ENCODE measurements at places on chromosomes 11 and 22.
A peak's percentile ranks its signal among the peaks of the same experiment; 100 is the strongest.

- no peak for DNase-seq
Measured at GRCh38 chr11:27509908-27510307, 3.3 kb upstream of the LIN7C start.

- no peak for DNase-seq
Measured at GRCh38 chr22:24355574-24355973, 71.8 kb upstream of the ADORA2A start.

DNA sequence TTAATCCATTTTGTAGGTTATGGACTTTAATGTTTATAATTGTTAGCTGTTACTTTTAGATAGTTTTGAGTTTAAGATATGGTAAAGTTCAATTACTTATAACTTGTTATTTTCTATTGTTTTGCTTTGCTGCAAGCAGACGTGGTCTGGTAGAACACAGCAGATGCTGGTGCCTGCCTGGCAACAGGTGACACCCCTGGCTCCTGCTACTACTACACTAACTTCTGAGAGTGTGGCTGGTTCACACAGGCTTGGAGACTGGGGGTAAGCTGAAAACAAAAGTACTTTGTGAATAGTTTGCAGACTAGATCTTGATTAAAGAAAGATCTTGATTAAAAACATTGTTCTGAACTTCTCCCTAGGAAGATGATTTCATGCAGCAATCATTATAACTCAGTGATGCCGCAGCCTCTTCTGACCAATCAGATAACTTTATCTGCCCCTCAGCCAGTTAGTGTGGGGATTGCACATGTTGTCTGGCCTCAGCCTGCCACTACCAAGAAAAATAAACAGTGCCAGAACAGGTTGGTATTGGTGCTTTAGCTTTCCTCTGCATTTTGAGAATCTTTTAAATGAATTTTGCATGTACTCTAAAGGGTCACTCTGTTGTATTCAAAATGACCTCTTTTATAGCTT, 90.4 kb downstream of the HIPK3 start:
- DNase-seq, result no peak

DNA sequence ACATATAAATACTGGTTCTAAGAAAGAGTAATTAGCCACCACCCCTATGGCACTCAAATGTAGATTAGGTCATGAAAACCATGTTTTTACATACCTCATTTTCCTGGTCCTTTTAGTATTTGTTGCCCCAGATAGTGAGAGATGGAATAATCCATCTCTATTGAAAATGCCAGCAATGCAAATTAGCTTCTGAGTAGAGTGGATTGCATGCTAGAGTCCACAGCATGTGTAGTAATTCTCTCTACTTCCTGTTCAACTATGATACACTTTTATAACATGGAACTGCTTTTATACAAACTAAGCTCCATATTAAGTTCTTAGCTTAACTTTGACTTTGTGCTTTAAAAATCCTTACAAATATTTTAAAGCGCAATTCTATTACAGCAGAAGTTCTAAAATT, 73.2 kb downstream of the TRPC6 start:
- DNase-seq, result no peak

DNA sequence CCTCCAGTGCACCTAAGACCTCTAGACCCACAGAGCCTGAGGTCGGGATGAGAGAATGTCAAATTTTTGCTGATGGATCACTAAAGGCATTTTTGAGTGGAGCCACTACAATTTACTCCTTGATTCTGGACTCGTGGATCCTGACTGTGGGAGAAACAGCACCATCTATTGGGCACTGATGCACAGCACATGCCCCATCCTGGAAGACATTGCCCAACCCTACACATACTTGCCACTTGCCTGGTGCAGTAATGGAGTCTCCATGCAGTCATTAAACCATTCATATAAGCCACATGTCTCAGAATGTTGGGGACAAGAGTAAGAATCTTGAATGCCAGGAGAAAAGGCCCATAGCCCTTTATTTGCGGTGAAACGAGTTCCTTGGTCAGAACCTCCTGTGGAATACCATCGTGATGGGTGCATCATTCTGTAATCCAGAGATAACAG, 103.9 kb downstream of the GGTLC2 start:
- DNase-seq, result peak; percentile 32

- no peak for DNase-seq
Measured at GRCh38 chr11:111352935-111353710, 26.0 kb downstream of the POU2AF1 start.

- no peak for DNase-seq
Measured at GRCh38 chr11:66278363-66279091, 552 bp downstream of the CNIH2 start.

- DNase-seq, result no peak
Measured at GRCh38 chr11:18723991-18724390, 2.0 kb downstream of the IGSF22 start.

DNA sequence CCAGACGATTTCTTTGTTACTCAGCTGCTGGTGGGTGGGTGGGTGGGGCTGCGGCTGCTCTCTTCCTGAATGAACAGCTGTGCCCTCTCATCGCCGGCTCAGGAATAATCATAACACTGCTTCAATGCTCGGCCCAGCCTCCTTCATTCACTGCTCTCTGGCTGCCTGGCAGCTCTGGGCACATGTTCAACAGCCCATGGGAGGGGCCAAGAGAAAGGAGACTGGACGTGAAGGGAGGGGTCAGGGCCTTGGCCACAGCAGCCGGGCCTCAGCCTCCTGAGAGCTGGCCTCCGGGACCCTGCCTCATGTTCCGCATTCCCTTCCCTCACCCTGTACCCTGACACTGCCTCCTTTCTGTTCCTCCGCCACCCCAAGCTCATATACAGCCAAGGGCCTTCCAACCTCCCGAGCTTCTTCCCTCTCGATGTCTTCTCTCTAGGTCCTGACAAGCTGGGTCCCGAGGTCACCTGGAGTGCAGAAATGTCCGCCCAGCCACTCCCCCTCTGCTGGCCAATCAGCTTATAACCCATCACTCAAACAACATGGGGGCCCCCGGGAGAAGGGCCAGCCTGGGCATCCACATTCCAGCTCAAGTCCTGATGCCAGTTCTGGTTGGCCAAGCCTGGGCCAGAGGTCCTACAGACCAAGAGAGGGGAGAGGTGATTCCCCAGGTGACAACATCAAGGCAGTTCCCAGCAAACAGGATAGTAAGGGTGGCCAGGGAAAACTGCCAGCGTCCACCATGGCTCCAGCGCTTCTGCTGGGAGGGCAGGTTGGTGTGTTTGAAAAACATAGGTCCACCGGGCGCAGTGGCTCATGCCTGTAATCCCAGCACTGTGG, 3.2 kb upstream of the CSDC2 start:
- no peak for DNase-seq

GRCh38 chr22:42626431-42626830, 11.7 kb upstream of the POLDIP3 start:
- no peak for DNase-seq

DNA sequence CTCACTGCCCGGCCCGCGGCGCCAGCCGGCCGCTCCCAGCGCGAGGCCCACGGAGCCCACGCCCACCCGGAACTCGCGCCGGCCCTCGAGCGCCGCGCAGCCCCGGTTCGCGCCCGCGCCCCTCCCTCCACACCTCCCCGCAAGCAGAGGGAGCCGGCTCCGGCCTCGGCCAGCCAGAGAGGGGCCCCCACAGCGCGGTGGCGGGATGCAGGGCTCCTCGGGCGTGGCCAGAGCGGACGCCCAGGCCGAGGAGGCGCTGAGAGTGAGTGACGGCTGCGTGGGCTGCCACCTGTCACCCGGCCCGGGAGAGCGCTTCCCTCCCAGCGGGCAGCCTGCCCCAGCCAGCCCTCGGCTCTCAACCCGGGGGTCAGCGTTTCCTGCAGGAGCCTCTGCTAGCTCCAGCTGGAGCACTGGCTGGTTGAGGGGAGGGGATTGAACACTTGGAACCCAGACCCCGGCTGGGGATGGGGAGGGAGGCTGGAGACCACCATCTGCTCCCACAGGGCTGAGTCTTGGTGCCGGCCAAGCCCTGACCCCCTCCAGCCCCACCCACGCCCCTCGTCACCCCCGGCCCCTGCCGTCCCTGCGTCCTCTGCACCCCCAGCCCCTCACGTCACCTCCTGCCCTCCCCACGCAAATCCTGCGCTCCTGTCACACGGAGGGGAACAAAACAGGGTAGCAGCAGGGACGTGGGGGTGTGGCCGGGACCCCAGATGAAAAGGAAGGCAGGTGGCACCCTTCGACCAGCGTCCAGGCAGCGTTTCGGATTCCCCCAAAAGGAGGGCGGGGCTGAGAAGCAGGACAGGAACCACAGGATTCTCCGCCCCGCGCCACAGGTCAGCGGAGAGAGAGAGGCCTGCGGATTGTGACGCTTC, 157.0 kb downstream of the BRD1 start:
- DNase-seq, result peak; percentile 23

- no peak for DNase-seq
Measured at GRCh38 chr11:62018981-62019664, 51.7 kb upstream of the FTH1 start.

GRCh38 chr11:120798854-120799253, 225.0 kb upstream of the TBCEL start:
- DNase-seq, result no peak

DNA sequence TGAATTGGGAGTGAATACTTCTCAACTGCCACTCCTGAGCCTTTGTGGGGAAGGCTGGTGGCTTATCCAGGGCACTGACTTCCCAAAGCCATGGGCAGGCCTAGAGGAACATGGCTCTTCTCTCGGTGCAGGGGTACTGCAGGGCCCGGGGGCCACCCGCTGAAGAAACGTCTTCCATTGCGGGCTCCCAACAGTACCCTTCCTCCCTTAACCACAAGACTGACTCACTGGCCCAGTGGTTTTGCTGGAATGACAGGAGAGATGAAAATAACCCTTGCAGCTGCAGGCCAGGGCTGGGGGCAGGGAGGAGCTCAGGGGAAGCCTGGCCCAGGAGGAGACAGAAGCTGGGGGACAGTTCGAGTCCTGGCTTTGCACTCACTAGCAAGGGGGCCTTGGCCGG, 13.5 kb downstream of the TXN2 start:
- no peak for DNase-seq

DNA sequence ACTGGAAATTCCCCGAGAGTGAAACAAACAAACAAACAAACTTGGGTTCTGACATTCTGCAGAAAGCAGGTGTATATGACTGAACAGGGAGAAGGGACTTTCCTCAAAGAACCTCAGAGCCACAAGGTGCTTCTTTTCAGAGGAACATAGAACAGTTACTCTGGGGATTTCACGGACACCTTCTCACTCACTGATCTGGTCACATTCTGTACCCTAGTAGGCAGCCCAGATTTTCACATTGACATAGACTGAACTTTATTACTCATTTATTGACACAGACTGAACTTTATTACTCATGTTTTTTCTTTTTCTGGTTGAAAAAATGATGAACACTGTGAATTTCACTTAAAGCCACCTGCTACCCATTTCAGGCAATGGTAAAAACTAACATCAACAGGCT, 263.0 kb downstream of the OPCML start:
- DNase-seq, result no peak

GRCh38 chr11:29755474-29755873, 261.4 kb downstream of the KCNA4 start:
- DNase-seq, result no peak

GRCh38 chr11:108223348-108224149, 682 bp downstream of the ATM start:
- DNase-seq, result no peak

DNA sequence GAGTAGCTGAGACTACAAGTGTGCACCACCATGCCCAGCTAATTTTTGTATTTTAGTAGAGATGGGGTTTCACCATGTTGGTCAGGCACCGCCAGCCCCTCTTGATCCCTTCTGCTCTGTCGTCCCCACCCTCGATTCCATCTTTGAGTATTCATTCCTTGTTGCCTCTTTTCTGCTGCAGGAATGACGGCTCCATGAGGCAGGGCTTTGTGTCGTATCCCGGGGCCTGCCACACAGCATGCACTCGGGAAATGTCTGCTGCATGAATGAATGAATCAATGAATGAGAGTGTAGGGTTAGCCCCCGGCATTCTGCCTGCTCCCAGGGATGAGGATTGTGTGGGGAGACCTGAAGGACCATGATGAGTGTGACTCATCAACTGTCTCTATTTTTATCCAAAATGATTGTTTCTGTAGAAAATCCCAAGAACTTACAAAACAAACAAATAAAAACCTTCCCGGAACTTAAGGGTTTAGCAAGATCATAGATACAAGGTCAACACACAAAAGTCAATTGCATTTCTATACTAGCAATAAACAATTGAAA, 54.6 kb upstream of the SLC22A12 start:
- DNase-seq, result no peak

DNA sequence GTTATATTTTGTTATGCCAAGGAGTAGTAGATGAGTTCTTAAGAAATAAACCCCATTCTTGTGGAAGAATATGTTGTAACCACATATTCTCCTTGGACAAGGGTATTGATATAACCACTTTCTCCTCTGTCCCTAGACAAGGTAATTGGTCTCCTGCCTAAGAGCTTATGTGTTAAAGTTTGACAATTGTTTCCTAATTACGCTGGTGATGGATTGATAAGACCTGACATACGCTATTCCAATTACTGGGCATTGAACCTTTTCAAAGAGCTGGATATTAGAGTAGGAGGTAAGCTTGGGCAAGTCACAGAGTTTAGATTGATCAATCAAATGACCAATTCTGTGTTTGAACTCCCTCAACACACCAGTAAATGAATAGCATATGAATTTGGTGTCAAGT, 88.9 kb downstream of the RAB38 start:
- no peak for DNase-seq

- DNase-seq, result no peak
Measured at GRCh38 chr11:94149431-94150017, 20.9 kb downstream of the PANX1 start.

DNA sequence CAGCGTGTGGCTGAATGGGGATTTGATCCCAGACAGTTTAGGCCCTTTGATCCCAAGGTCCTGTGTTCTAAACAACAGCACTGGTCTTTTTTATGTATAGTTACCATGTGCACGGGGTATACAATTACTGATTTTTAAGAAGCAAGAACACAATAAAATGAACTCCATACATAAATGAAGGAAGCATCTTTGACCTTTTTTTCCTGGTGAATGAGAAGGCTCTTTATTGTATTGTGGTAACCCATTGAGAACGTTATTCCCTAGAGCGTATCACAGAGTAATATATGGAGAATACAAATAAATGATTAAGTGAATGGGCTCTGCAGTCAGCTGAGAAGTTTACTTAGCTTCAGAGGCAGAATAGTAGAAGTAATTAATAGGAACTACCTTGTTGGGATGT, 563.6 kb downstream of the NTM start:
- DNase-seq, result no peak

DNA sequence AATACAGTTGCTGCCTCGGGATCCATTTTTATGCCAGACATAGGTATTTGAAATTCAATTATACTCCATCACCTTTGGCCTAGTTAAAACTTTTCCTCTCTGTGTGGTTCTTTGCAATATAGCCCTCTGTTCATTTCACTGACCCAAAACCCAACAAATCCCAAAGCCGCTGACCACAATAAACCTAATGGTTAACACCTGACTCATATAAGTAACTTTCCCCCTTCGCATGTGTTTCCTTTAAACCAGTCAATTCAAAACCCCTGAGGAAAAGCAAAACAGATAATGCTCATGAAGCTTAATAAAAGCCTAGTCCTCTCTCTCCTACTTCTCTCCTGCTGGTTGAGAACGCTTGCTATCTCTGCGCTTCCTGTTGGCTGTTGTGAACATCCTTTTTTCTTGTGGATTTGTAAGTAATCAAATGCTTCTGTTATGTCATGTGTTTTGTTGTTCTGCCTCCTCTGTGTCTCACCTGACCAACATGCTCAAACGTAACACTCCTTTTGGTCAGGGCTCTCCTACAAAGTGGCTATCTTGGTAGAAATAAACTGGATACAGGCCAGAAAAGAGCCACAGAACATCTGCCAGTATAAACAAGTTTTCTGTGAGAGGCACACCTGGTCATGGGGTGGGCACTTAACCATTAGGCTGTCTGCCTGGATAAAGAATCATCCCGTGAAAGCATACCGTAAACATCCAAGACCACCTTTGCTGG, 652.6 kb downstream of the METTL15 start:
- no peak for DNase-seq
